ENCODE measurements at places on chromosomes 1 and 21.

GRCh38 chr1:208093754-208094719, 150.1 kb downstream of the PLXNA2 start:
- peak; percentile 24 for DNase-seq

DNA sequence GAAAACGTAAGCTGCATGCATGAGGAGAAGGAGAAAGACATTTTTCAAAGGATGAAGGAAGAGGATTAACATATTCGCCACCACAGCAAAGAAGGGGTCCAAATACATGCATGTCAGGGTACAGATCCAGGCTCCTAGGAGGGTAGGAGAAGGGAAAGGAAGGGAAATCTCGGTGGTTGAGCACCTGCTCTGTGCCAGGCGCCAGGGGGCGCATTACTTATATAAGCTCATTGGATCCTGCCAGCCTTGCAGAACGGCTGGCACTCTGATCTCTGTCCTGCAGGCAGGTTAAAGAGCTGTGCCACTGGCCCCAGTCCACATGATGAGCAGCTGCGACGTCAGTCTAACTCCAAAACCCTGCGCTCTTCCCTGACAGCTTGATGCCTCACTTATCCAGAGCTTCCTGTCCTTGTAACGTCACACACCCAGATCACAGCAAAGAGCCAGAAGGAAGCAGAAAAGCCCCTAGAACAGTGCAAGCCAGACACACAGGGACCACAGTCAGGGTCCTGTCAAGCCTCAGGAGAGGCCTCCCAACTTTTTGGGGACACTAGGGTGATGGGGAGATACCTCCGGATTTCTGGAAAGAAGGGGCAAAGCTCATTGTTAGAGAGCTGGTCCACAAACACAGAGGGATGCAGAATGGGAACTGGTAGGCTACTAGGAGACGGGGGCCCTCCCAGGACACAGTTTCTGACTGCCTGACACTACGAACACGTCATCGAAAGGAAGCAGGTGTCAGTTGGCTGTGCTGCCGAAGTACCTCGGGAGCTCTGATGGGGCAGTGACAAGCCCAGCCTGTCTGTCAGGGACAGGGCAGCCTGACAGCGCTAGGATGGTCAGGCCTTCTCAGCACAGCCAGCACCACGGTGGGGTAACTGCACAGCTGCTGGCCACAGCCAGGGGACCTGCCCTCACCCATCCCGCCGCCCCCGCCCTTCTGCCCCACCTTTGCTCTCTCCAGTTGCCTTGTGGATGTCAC, 99.1 kb downstream of the BEND5 start:
- peak; percentile 31 for DNase-seq

- DNase-seq = no peak
These were observed 49.6 kb downstream of the UBE2T start for GRCh38 chr1:202291961-202292712.

GRCh38 chr1:31823780-31824179, 8.0 kb upstream of the SPOCD1 start:
- no peak for DNase-seq

GRCh38 chr1:209646558-209646957, 5.7 kb downstream of the LAMB3 start:
- no peak for DNase-seq

DNA sequence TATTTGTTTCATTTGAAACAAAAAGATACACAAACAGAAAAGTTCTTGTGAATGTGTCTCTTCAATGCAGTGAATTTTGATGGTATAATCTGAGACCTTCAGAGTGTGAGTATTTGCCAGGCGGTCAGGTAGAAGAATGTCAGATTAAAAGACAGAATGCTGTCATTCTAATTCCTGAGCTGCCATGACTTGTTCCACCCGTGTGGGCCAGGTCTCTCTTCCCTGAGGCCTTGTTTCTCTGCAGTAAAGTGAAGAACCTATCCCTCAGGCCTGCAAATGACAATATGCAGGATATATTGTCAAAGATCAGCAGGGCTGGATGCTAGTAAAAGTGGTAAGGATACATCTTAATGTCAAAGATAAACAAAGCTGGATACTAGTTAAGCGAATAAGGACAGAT, 111.4 kb downstream of the ZP4 start:
- DNase-seq = no peak

GRCh38 chr1:119222271-119222670, 81.8 kb upstream of the WARS2 start:
- no peak for DNase-seq

DNA sequence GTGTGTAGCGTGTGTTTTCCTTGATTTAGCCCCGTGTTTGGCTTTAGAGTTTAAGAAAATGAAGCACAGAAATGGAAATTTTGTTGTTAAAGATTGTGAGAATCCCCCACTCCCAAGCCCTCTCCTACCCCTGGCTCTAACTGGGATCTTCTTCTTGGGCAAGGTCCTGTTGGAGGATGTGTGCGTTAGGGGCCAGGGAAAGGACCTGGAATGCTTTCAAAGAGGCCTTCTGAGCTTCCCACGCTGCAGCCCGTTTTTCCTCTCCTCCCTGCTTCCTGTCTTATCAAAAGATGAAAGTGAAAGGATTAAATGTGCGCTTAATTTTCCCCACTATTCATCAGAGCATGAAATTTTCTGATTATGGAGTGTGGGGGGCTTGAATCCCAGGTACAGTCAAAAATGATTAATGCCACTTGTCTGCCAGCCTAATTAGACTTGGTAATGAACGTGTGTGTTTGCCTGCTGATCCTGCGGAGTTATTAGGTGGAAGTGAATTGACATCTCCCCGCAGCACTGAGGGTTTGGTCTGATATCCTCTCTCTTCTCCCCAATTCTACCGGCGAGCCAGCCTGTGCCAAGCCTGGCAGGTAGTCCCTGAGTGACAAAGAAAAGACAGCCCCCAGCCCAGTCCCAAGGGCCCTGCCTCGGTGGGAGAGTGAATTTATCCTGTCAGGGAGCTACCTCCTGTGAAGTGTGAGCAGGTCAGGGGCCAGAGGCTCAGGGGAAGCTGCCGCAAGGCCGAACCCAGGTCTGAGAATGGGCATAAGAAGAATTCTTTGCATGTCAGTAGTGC, 4.9 kb downstream of the RASSF5 start:
- no peak for DNase-seq

DNA sequence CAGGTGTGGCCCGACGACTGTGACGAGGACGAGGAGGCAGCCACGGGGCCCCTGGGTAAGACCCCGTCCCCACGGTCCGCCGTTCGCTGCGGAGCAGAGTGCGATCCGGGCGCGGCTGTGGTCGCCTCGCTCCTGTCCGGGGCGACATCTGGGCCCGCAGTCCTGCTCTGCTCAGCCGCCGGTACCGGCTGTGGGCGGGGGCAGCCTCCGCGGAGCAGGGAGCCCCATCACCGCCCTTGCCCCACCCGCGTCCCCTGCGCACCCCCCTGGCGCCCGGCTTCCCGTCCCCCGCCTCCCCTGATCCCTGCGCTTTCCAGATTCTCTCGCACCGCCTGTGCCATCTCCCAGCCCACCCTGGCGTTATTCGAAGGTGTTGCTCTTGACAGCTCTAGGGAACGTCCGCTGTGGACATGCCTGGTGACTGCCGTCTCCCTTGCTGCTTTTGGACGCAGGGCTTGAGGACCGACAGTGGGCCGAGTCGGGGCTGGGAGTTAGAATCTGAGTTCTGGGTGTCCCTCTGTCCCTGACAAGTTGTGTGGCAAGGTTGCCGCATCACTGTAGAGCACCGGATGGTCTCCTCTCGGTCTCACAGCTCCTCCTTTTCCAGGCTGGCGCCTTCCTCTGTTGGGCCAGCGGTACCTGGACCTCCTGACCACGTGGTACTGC, 596 bp downstream of the TOR3A start:
- no peak for DNase-seq

DNA sequence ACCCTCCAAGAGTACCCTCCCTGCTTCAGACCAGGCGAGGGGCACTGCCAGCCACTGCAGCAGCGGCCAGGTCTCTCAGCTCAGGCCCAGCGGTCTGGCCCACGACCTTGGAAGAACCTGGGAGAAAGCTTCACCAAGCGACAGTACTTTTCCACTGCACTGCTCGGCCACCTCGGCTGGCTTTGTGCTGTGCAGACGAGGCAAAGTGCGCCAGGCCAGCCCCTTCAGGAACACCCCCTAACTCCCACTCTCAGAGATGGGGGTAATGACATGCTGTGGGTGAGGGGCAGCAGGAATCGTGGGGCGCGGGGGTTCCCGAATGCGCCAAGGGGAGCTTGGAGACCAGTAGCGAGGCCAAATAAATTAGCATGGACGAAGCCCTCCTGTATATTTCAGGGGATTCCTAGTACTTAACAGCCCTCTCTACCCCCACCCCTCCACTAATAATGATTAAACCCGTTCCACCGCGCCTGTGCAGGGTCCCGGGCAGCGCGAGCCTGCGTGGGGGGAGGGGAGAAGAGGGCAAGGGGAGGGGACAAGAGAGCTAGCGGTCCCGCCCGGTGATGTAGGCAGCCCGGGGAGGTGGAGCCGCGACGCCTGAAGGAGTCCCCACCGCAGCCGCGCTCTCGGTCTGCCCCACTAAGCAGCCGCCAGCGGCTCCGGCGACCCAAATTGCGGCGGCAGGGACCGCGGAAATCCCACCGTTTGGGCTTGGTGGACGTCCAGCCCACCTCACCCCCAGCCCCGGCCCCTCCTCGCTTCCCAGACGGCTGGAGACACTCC, at the start of gene FAM43B:
Gene FAM43B (plus strand): TSS at position 629 of the 783 bp plus-strand sequence. CDS start 401 bp downstream, outside the sequence.
- DNase-seq = no peak

DNA sequence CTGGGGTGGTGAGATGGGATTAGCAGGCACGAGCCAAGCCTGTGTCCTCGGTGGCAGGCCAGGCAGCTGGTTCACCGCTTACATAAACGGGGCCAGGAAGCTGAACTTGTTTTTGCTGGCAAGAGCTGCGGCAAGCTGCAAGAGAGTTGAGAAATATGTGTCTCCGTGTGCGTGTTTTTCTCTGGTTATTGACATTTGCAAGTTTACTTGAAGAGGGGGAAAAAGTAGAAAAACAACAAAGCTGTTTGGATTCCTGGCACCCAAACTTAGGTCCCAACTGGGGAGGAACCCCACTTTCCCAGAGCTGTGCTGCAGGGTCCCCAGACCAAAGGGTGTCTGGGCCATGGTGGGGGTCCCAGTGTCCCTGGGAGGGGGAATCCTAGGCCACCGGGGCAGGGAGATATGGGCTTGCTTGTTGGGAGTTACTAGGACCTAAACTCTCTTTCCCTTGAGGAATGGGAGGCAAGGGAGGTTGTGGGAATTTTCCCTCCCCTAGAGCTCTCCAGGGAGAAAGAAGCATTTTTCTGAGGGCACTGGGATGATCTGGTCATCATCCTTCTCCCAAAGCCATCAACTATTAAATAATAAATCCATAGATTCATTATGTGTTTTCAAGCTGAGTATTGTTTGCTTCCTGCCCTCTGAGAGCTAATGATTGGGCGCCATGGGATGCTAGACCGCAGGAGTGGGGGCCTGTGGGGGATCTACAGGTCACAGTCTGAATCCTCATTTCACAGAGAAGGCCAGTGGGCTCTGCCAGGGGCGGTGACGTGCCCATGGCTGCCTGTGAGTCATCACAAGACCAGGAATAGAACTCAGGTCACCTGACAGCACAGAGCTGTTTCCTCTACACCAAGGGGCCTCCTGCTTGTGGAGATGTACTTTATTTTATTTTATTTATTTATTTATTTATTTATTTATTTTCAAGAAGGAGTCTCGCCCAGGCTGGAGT, 14.8 kb downstream of the IL6R start:
- DNase-seq = no peak

- DNase-seq = no peak
These were observed 4.9 kb downstream of the PTPN7 start for GRCh38 chr1:202155478-202156021.

- no peak for DNase-seq
These were observed 25.8 kb upstream of the KCNE1 start for GRCh38 chr21:34537838-34538237.

GRCh38 chr1:153934746-153935145, 11.8 kb downstream of the DENND4B start:
- no peak for DNase-seq

- no peak for DNase-seq
These were observed at the start of gene ADAMTS1 for GRCh38 chr21:26845066-26845758. ADAMTS1 (minus strand) TSS chr21:26845409; CDS start chr21:26844954, 455 bp downstream.

DNA sequence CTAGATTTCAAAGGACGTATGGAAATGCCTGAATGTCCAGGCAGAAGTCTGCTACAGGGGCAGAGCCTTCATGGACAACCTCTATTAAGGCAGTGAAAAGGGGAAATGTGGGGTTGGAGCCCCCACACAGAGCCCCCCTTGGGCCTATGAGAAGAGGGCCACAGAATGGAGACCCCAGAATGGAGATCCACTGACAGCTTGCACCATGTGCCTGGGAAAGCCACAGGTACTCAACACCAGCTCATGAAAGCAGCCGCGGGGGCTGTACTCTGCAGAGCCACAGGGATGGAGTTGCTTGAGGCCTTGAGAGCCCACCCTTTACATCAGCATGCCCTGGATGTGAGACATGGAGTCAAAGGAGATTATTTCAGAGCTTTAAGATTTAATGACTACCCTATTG, 108.7 kb downstream of the DMRTB1 start:
- DNase-seq = no peak

GRCh38 chr21:41472753-41473548, 35.0 kb downstream of the TMPRSS2 start:
- no peak for DNase-seq

DNA sequence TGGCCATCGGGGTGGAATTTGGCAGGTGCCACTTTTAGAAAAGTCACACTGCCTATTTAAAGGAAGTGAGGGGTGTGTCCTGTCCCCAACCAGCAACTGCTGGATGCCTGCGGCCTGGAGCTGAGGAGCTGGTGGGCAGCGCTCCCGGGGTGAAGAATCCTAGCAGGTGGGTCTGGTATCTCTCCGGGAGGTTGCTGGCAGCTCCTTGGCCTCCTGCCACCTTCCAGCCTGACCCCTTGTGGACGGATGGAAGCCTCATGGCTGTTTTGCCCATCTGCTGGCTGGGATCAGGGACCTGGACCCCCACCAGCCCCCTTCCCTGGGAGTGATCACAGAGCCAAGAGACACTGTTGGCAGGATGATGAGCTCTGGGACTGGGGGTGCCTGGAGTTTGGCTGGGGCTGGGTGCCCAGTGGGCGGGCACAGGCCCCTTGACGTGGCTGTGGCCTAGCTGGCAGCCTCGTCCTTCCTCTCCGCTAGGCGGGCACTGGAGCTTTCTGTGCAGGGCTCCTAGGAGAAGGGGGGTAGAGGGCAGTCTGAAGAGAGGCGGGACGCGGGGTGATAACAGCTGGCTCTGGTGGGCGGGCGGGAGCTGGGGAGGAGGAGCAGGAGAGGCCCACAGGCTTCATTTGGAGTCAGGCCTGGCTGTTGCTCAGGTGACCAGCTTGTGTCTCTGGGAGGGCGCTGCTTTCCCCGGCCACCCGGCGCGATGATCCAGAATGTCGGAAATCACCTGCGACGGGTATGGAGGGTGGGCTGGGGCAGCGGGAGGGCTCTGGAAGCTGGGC, at the start of gene ACOT11:
Gene ACOT11 (plus strand): TSS at position 628 of the 788 bp plus-strand sequence. CDS start 82 bp downstream, at position 710.
- DNase-seq = no peak
